ENCODE measurements at places on chromosomes 4 and X.

GRCh38 chr4:24876431-24876830 is 36.4 kb downstream of the CCDC149 start:
- DNase-seq, result no peak

DNA sequence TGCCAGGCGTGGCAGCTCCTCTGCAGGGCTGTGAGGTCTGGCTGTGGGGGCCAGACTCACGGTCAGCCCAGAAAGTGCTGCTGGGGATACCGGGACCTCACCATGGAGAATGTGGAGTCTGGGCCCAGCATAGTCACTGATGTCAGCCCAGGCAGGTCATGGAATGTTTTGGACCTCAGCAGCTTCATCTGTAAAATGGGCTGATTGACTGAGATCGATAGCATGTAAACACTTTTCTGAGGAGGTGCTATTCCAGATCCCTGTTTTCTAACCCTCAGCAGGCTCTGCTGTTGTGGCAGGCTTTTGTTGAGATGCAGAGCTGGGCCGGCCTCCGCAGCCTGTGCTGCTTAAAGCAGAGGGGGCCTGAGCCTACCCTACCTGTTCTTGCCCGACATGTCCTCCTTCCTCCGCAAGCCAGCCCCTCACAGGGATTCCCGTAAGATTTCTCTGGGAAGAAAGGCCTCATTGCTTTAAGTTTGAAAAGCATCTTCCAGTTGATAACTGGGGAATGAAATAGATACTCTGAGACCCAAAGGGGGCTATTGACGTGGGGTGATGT is 38.3 kb upstream of the HGFAC start:
- DNase-seq, result no peak

- no peak for DNase-seq
Observed at GRCh38 chr4:105060628-105061027, 86.0 kb upstream of the TET2 start.

- DNase-seq, result no peak
Observed at GRCh38 chr4:154739111-154739510, 4.7 kb upstream of the LRAT start.

GRCh38 chrX:115259238-115259875 is 25.5 kb upstream of the LRCH2 start:
- DNase-seq, result no peak

GRCh38 chrX:96407981-96408380 is 276.7 kb upstream of the DIAPH2 start:
- DNase-seq, result no peak

GRCh38 chrX:17403189-17403691 is 28.2 kb downstream of the NHS start:
- DNase-seq, result no peak

DNA sequence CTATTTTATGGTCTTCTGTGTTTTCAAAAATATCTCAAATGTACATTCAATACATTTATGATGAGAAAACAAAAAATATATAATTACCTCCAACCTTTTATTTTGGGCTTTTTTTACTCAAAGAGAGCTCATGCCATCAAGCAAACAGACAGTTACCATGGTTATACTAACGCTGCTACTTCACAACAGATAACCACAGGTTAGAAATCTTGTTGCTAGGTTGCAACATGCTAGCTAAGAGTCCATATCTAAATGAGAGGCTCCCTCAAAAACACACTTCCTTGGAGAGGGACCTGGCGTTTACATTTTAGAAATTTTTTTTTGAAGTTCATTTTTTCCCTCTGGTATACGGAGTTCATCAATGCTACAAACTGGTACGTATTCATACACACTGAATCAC is 44.3 kb downstream of the TBC1D9 start:
- DNase-seq, result no peak

DNA sequence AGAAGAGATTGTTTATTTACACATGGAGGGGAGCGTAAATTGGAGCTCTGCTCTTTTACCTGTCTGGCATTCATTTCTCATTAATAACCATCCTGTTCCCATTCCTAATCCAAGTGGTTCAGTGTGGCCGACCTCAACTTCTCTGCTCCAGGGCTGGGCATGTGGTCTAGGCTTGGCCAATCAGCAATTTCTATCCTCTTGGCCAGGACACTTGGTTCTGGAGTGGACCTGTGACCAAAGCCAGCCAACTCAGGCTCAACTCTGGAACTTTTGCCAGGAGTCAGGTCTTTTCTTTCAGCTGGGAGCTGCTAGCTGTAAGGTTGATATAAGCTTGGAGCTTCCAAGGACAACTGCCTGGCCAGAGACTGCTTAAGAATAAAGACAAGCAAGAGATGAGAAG is 15.6 kb upstream of the RASL11B start:
- DNase-seq, result no peak

DNA sequence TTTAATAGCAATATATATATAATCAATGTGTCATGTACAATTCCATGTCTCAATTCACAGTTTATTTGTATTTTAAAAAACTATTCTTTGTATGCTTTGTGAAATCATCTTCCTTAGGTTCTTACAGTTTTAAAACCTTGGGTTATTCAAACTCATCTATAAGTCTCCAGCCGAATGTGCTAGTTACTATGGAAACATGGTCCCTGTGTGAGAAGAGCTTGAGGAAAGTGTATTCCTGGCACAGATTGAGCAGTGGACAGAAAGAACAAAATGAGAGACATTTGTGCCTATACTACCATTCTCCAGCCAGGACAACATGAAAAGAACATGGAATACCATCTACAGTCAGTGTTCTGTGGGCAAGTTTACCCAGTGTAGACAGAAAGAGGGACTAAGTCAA is 103.4 kb downstream of the EFHC2 start:
- no peak for DNase-seq

- no peak for DNase-seq
Observed at GRCh38 chr4:65450899-65451298, 219.4 kb downstream of the EPHA5 start.

GRCh38 chr4:38115601-38116000 is 155.4 kb downstream of the PTTG2 start:
- no peak for DNase-seq

Data from BE2C (cell line).